ENCODE measurements at places on chromosomes 5 and 9. TPM values are rescaled to one million over a fixed set of nuclear protein-coding genes. Genes with fewer than 3 reads are reported as not detected.

Gene FNIP1
- total RNA-seq = 11.7 TPM

Gene MYOT
- total RNA-seq = not detected

GRCh38 chr5:40477856-40478546 lies 201.7 kb upstream of the PTGER4 start:
- ATAC-seq = no peak

GRCh38 chr9:89558948-89559347 lies 45.9 kb upstream of the GADD45G start:
- no peak for ATAC-seq

- ATAC-seq = no peak
These were observed 213.6 kb downstream of the MAPKAP1 start for GRCh38 chr9:125493384-125493783.

GRCh38 chr9:78053627-78054026 lies 22.0 kb upstream of the GNAQ start:
- no peak for ATAC-seq

GRCh38 chr5:34012791-34013190 lies 4.9 kb upstream of the AMACR start:
- peak; percentile 24 for ATAC-seq

GRCh38 chr9:72907421-72907820 lies 45.4 kb downstream of the ALDH1A1 start:
- no peak for ATAC-seq

DNA sequence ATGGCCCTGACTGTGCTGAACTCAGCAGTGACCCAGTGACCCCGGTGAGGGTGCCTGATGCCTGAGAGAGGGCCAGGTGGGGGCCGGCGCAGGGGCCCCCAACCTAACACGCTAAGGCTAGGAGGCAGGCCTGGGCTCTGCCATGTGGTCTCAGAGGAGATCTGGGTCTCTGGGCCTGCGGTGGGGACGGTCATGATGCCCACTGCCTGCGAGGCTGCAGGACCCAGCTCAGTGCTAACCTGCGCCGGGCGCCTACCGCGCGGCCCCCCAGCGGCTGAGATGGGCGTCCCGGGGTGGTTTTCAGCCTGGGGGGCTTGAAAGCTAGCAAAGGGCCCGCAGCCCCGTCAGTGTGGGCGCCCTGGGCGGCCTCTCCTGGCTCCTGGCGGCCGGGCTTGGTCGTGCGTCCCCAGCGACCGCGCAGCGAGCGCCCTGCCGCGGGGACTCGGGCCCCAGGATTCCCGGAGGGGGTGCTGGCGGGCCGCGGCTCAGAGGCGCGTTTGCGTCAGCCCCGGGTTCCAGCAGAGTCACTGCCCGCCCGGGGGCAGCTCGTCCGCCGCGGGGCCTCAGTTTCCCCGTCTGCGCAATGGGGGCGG lies 2.5 kb downstream of the EGFL7 start:
- ATAC-seq = no peak

Gene NUTM2G
- total RNA-seq = not detected

DNA sequence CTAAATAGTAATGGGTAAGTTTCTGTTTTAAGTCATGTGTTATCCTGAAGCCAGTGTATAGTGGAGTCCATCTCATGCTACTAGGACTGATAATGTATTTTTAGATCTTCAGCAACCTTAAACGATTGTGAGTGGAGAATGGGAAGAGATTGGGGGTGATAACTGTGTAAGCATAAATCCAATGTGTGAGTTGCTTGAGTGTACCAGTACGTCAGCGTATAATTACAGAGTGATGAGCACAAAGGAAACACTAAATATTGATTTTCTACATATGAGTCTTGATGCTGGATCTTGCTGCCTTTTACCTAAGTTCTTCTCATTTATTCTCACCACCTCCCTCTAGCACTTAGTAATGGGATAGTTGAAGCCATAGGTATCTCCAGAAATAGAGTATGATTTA lies 16.3 kb upstream of the IZUMO3 start:
- no peak for ATAC-seq

- ATAC-seq = no peak
These were observed 221.2 kb downstream of the SLC12A2 start for GRCh38 chr5:128304791-128305190.

DNA sequence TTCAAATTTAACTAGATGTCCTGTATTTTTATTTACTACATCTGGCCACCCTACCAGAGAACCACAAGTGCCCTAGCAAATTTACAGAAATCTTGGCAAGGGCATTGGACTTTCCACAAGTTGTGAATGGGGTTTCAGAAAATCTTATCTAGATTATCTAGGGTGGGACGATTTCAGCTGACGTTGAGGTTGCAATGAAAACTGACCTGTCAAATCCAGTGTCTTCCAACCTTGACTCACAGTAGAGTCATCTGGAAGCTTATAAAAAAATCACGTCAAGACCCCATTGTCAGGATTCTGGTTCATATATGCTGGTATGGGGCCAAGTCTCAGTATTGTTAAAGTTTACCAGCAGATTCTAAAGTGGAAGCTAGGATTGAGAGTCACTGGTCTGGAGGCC lies 109.6 kb upstream of the ACTBL2 start:
- ATAC-seq = no peak

- no peak for ATAC-seq
These were observed 1.4 kb downstream of the PCDHA13 start for GRCh38 chr5:140883373-140883772.

- no peak for ATAC-seq
These were observed 278.3 kb upstream of the RFX3 start for GRCh38 chr9:3804103-3804502.

- ATAC-seq = peak; percentile 92
These were observed 27.4 kb downstream of the UNC5A start for GRCh38 chr5:176837707-176838115.

- ATAC-seq = no peak
These were observed 42.2 kb upstream of the C5orf58 start for GRCh38 chr5:170190436-170191134.

DNA sequence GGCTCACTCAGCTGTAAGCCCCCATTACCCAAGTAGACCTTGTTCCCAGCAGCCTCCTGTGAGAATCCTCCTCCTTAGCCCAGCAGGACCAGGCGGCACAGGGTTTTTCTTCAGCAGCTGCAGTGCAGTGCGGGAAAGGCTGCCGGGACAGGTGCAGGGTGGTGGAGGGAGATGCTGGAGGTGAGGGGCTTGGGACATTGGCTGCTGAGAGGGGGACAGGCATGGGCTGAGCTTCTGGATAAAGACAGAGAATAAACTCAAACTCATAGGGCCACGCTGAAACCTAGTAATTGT lies 174.7 kb downstream of the CACNA1B start:
- no peak for ATAC-seq

- no peak for ATAC-seq
These were observed 22.1 kb downstream of the LMX1B start for GRCh38 chr9:126635661-126636439.

- peak; percentile 26 for ATAC-seq
These were observed 988 bp downstream of the OXCT1 start for GRCh38 chr5:41869151-41869723.

DNA sequence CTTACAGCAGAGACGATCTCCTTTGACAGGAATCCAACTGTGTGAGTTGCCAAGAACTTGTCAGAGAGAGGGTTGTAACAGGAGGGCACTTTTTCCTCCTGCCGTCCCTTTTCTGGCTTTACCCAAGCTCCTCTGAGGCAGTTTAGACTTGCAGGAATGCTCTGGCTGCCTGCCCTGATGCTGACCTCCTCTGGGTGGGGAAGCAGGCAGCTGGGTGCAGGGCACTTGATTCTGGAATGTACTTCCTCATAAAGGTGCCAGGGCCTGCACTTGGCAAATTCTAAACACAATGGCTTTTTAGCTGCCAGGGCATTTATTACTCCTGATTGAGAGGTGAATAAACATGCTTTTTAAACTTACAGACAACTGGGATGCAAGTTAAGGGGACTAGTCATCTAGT lies 190.4 kb downstream of the EPB41L4A start:
- ATAC-seq = peak; percentile 94

DNA sequence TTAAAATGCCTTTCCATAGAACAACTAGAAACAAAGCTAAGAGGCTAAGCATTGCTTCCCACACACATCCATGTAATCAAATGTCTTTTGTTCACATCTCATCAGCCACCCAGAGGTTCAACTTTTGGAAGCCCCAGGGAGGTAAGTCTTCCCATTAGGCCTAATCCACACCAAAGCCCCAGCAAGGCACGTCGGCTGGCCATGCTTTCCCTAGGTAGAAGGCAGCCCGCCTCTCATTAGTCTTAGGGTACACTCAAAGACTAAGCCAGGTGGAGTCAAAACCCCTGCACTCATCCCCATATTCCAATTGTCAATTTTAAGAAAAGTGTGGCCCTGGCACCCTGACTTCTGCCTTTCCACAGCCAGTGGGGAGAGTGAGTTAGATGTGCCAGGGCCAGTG lies 87.9 kb downstream of the ATPSCKMT start:
- ATAC-seq = no peak

GRCh38 chr5:170268884-170269283 lies 28.7 kb downstream of the LCP2 start:
- ATAC-seq = peak; percentile 23

DNA sequence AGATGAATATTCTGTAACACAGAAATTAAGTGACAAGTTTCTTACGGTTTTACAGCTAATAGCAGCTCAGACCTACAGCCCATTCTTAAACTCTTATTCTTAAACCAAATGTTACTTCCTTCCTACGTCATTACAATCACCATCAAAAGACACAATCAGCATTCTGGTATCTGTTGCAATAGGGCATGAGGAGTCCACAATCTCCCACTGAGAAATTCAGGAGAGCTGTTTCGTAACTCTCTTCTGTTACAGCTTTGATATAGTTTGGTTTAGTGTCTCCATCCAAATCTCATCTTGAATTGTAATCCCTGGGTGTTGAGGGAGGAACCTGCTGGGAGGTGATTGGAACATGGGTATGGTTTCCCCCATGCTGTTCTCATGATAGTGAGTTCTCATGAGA lies 163.4 kb downstream of the GAS1 start:
- ATAC-seq = no peak

DNA sequence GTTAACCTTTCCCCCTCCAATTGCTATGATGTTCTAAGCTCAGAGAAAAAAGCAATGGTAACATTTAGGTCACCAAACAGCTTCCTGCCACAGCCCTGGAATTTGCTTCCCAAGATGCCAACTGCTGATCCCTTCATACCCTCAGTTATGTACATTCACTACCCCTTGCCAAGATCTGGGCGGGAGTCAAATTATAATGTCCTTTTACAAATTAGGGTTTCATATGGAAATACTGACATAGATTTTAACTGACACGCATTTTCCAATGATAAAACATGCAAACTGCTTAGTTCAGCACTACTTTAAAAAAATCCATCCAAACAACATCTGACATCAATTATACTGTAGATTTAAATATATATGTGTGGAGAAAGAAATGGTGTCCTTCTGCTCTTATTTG lies 5.0 kb downstream of the LOX start:
- ATAC-seq = no peak

Gene GABRA1
- not detected for total RNA-seq

DNA sequence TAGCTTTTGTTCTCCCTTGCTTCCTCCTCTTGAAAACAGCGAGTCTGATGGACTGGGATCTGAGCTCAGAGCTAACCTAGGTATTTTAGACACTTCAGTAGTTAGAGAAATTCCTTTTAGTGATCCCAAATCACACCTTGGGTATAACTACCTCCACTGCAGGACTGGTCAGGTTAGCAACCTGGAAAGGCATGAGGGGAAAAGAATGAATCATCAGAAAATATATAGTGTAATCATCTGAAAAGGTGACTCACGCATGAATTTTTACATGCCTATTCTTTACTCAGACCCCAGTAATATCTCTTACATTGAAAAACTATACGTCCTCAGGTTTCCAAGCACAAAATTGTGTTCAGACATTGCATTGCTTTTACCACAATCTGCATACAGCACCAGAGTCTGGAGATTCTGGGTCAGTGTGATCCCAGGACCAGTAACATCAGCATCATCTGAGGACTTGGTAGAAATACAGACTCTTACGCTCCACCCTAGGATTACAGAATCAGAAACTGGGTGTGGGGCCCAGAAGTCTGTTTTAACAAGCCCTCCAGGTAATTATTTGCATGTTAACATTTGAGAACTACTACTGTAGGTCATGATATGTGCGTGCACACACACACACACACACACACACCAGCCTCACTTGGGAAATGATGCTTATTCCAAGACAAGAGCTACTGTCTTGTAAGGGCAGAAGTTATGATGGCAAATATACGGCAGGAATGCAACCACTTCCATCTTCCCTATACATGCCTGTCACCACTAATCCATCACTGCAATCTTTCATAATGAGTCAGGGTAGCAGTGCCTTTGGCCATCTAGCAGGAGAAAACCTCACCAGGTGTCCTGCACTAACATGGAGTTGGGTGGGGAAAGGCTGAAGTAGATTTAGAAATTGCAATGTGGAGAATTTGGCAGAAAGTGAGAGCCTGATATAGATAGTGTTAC lies 271.6 kb upstream of the MAP3K1 start:
- ATAC-seq = peak; percentile 89

- ATAC-seq = no peak
These were observed 41.9 kb downstream of the TJP2 start for GRCh38 chr9:69215774-69216485.

DNA sequence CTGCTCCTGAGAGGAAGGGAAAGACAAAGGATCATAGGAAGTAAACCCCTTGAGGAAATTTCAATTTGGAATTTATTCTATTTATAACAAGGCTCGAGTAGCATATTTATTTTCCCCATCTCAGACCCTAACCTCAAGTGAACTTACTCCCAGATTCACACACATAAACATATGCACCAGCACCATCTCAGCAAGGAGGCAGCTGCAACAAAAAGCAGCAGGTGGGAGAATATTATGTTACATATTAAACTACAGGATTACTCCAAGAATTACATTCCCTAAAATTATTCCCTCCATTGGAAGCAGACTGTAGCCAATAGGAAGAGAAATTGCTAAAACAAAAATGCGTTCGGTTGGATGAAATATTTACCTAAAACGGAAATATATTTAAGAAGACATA lies 108.4 kb upstream of the PRSS3 start:
- no peak for ATAC-seq

- peak; percentile 56 for ATAC-seq
These were observed 714 bp upstream of the ZNF608 start for GRCh38 chr5:124746916-124747790.

DNA sequence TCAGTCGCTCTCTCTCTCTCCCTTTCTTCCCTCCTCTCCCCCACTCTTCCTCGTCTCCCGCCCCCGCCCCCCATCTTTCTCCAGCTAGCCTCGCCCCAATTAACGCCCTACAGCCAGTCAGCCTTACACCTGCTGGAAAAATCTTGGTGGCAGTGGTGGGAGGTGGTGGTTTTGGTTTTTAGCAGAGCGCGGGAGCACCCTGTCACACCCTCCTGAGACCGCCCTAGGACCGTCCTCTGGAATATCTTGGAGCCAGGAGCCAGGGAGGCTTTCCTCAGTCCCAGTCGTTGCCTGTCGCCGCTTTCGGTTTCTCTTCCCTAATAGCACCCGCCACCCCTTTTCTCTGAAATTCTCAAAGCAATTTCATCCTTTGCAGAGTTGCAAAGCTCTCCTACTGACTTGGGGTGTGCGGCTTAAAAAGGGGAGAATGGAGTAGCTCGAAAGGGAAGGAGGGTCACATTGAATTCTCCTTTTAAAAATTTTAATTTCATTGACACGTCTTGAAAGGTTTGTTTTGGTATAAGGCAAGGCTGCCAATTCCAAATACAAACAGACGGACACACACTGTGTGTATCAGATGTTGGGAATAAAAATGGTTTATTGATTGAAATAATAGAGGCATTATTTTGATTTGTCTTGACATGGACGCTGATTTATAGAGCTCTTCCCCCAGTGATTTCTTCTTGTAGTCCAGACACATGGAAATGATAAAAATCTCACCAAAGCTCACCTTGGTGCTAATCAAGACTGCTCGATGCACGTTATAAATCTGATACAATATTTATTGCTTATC lies 301.3 kb downstream of the PARP8 start:
- no peak for ATAC-seq

- ATAC-seq = no peak
These were observed 36.3 kb downstream of the KLHL3 start for GRCh38 chr5:137699336-137700281.
